ENCODE measurements at places on chromosomes 1 and 21.

- peak; percentile 10 for DNase-seq
Measured at GRCh38 chr1:172069534-172069933, 228.2 kb downstream of the DNM3 start.

DNA sequence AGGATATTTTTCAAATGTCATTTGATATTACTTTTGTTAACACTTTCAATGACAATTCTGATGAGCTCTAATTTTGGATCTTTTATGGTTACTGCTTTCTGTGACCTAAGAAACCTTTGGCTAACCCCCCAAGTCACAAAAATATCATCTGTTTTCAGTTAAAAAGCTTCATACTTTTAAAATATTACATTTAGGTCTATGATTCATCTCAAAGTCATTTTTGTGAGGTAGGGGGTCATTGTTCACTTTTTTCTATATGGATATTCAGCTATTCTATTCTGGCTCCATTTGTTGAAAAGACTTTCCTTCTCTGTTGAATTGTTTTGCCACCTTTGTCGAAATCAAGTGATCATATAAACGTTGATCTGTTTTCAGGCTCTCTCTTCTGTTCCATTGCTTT, 44.8 kb downstream of the UCHL5 start:
- no peak for DNase-seq

DNA sequence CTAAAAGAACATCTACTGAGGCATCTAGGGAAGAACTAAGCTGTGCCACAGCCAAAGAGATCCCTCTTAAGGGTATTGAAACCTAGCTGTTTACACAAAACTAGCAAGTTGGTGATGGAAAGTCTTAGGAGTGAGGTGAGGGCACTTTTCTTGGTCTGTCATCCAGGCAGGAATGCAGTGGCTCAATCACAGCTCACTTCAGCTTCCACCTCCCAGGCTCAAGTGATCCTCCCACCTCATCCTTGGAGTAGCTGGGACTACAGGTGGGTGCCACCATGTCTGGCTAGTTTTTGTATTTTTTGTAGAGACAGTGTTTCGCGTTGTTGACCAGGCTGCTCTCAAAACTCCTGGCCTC, 2.4 kb downstream of the PLEKHO1 start:
- DNase-seq: no peak

DNA sequence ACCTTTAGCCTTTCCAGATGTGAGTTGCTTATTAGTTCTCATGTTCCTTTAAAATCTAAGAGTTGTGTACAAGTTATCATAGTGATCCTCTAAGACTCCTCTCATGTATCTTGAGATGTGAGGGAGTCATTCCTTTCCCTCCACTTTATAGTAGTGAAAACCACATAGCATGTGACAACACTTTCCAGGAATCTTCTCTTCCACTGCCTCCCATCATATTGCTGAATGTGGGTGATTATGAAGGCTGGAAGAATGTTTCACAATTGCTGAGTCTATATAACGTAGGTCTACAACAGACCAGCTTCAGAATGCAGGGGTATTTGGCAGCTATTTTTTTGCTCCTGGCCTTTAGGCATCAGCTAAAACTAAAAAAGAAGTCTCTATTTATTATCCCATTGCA, 44.7 kb upstream of the LRRC7 start:
- peak; percentile 83 for DNase-seq

- DNase-seq: no peak
Measured at GRCh38 chr1:160421881-160422280, 21.5 kb downstream of the VANGL2 start.

GRCh38 chr1:218939095-218939494, 234.6 kb upstream of the LYPLAL1 start:
- DNase-seq: no peak

DNA sequence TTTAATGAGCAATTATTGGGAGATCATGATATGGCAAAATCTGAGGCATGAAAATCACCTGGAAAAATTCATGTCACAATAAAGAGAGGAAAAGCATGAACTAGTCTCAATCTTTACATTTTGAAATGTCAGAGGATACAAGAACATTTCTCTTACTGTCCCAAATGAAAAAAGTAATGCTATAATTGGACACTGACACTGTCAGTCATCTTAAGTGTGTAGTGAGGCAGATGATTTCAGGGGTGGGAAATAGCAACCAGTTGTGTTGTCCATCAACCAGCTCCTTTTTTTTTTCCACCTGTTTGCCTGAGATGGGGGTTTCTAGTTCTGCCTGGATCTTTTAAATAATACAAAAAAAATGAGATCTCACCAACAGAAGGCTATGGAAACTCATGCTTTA, 646.2 kb downstream of the KCNT2 start:
- DNase-seq: no peak

- no peak for DNase-seq
Measured at GRCh38 chr1:2468540-2468939, 7.5 kb upstream of the PLCH2 start.

DNA sequence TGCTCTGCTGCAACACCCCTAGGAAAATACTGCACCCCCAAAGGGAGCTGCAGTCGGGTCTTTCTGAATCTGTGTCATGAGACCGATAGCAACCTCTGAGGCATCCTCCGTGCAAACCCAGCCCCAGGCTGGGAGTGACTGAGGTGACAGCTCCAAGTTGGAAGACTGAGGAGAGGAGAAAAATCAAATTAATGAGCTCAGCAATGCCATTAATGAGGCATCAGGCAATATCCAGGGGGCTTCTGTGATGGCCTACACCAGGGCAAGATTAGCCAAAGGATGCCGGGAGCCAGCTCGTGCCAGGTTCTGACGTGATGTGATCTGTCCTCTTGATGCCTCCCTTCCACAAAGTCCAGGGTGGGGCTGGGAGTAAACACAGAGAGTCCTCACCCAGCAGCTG, 30.8 kb upstream of the PSMB2 start:
- DNase-seq: no peak

- no peak for DNase-seq
Measured at GRCh38 chr1:199688133-199688676, 339.3 kb upstream of the NR5A2 start.

DNA sequence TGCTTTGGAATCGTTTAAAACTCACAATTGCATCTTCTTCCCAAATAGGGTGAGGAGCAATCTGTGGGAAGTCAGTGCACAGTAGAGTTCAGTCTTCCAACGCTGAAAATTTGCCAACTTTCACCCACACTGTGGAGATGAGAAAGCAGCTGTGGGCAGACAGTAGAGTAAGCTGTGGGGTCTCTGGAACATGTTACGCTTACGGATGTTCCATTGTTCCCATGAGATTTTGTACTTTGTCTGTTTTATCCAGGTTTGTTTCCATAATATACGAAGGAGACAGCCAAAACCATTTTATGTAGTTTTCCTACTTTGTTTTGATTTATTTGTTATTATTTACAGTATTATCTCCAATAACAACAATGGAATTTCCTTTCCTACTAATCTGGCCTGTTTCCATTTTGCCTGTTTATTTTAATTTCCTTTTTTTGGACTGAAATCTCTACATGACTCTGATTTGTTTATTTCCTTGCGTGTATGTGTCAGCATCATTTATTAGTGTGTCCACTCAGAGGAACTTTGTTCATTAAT, 65.1 kb upstream of the RGL1 start:
- DNase-seq: no peak

- DNase-seq: peak; percentile 22
Measured at GRCh38 chr1:108896146-108897145, 19.7 kb downstream of the GPSM2 start.

Measured in AG08395 (cell line).